ENCODE measurements at places on chromosomes 16 and 17.

DNA sequence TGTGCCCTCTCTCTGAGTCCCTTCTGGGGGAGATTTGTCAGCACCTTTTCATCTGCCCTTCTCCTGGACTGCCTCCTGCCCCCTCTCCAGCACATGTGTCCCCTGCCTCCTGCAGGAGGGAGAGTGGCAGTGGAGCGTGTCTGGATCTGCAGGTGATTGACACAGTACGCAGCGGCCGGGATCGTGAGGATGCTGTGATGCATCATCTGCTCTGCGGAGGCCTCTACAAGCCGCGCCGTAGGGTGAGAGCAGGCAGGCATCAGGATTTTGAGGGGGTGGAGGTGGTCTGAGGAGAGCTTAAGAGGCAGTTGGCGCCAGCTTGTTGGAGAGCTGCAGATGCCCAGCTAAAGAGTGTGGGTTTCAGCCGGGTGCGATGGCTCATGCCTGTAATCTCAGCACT lies 10.9 kb downstream of the SLC9A5 start:
- DNase-seq = no peak

- DNase-seq = no peak
Observed at GRCh38 chr17:37111329-37111728, 162.6 kb downstream of the AATF start.

DNA sequence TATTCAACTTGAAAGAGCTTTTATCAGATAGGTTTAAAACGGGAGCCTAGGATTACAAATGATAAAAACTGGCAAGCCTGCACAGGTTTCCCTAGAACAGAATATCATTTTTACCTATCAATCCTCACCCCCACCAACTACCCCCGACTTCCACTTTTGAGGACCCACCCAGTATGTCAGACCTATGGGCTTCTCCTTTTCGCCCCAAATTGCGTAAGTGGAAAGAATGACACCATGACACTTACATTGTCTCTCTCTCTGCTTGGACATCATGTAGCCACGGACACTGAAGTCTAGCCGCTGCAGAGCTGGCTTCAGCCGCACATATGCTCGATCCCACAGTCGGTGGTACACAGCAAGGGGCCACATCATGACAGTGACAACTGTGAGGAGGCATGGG lies 7.4 kb upstream of the PSMC3IP start:
- DNase-seq = no peak

DNA sequence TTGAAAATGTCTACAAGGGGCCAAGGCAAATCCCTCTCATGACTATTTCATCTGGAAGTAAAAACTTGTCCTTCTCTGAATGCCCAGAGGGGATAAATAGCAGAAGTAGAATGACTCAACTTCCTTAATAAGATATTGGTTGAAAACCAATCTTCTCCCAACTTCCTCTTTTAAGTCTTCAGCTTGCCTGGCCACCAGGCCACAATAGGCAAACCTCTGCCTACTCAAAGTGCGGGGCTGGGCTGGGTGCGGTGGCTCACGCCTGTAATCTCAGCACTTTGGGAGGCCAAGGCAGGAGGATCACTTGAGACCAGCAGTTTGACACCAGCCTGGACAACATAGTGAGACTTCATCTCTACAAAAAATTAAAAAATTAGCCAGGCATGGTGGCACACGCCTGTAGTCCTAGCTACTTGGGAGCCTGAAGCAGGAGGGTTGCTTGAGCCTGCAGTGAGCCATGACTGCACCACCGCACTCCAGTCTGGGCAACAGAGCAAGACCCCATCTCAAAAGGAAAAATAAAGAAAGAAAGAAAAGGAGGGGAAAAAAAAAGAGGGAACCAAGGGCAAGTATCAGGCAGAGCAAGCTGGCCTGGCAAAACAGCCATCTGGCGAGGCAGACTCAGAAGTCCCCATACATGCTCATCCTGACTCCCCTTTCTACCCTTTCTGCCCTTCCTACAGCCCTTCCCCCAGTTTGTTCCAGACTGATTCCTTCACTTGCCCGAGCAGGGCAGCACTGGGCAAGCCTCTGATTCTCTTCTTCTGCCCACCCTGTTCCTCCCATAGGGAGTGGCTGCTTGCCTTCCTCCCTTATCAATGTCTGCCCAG lies 20.6 kb downstream of the MAP3K14 start:
- no peak for DNase-seq

GRCh38 chr16:86814256-86814655 lies 235.9 kb downstream of the FOXL1 start:
- DNase-seq = no peak

DNA sequence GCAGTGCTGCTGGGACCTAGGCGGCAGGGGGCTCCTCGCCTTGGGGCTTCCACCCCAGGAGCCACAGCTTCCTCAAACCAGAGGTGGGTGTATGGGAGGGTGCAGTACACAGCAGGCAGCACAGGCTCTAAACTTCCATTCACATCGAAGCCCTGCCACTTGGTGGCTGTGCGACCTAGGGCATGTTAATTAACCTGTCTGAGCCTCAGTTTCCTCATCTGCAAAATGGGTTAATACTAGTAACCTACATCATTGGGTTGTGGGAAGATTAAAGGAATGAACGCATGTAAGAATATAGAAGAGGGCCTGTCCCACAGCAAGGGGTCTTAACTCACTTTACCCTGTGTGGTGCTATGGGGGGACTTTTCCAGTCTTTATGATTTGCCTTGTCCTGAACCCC lies 26.8 kb upstream of the LHX1 start:
- no peak for DNase-seq

DNA sequence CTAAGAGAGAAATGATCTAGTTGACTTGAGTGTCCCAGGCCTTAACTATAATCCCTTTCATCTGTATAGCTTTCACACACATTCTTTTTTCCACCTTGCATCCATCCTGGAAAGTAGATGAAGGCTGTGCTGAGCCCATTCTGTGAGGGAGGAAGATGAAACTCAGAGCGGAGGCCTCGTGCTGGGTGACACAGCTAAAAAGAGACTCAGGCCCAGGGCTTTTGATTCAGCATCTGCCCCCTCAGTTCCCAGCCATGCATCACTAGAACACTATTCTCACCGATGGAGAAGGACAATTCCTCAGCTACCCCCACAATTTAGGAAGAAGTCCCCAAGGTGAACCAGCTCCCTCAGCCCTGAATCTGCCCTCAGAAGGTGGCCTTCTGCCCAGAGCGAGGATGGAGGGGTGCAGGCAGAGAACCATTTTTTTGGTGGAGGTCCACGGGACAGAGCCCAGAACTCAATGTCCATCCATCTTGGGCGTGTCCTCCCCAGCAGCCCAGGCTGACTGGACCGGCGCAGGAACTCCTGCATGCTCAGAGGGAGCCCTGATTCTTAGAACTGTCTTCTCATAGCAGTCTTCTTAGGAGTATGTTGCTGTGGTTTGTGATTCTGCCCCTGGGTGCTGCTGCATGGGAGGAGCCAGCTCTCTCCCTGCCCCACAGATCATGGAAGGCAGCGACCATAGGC lies 5.8 kb upstream of the MYCBPAP start:
- DNase-seq = no peak

DNA sequence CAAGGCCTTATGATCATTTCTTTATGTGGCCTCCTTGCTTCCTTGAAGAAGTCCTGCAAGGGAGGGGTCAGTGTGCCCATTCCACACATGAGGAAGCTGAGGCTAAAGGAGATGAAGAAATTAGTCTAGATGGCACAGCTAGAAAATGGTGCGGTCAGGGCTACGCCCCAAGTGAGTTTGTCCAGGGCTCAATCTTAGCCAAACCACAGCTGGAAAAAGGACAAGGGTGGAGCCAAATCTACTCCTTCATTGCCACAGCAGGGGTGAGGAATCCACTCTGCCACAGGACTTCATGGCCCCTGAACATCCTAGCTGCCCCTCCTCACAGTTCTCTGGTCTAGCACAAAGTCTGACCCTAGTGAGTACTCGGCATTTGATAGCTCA lies 16.2 kb downstream of the BEAN1 start:
- DNase-seq = no peak

DNA sequence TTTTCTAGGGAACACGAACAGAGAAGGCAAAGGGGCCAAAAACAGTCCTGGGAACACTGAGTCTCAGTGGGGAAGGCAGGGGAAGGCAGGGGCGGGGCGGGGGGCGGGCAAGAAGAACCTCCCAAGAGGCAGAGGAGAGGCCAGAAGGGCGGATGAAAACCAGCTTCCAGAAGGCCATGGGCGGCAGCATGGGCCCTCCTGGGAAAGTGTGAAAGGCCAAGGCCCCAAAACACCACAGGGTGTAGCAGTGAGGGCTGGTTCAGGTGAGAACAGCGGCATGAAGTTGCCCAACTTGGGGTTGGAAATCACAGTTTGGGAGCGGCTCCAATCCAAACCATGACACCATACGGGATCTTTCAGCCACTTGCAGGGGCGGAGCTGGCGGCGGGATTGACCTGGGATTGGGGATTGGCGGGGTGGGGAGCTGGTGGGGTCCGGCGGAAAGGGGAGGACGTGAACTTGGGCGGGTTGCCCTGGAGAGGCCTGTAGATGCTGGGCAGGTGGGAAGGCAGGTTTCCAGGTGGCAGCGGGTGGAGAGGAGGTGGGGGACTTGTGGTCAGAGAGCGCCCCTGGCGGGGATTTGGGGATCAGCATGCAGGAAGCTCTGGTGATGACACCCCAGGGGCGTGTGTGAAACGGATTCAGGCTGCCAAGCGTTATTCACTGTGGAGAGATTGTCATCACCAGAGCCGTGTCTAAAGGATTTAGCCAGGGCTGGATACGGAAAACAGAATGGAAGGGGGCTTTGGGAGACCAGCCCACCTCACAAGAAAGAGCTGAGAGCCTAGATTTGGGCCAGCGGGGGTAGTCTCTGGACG lies 80.9 kb downstream of the ARHGAP23 start:
- DNase-seq = peak; percentile 24

DNA sequence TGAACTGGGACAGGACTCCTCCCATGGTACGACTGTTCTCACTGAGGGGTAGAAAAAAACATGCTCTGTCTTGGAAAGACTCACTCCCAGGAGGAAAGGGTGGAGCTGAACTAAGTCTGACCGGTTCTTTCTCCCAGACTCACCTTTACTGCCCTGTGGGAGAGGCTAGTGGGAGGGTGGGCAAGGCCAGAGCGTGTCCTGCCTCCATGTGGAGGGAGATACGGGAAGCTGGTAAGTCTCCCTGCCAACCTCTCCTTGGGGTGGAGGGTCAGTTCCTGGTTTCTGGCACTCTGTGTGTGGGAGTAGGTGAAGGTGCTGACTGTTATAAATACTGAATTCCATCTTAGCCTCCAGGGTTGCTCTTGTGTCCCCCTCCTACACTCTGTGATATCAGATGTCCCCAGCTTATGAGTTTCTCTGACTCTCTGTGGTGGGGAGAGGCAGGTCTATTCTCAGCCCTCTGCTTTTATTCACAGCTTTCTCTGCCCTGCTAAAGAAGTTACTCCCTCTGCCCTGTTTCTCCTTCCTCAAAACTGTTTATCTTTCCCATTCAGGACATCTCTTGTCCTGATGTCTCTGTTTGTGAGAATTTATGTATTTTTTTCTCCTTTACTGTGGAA lies 26.9 kb upstream of the FAM20A start:
- no peak for DNase-seq

- DNase-seq = no peak
Observed at GRCh38 chr17:50102164-50102991, 7.2 kb downstream of the PDK2 start.

- no peak for DNase-seq
Observed at GRCh38 chr16:89906140-89907025, 12.3 kb upstream of the MC1R start.

GRCh38 chr16:81243942-81244341 lies 5.5 kb downstream of the BCO1 start:
- DNase-seq = no peak

DNA sequence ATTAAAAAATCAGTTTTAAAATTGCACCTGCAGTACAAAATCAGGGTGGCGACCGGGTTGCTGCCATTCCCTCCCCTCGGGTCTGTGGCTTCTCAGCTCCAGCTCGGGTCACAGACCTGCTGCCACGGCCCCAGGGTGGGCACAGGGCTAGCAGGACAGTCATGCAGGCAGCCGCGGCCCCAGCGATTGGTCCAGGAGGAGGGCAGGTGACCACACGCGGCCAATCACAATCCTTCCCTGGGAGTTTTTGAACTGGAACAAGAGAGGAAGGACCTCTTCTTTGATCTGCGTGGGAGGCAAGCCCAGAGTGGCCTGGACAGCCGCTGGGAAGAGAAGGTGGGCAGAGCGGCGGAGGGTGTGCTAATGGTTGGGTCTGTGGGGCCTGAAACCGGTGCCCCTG lies 25.5 kb downstream of the CBFA2T3 start:
- DNase-seq = no peak

GRCh38 chr16:78421181-78421708 lies 321.8 kb downstream of the WWOX start:
- no peak for DNase-seq

GRCh38 chr16:13136901-13137300 lies 235.5 kb downstream of the SHISA9 start:
- DNase-seq = no peak

- no peak for DNase-seq
Observed at GRCh38 chr17:81526662-81527571, 1.3 kb upstream of the FSCN2 start.

GRCh38 chr17:28180449-28180848 lies 138.0 kb downstream of the NLK start:
- DNase-seq = no peak

DNA sequence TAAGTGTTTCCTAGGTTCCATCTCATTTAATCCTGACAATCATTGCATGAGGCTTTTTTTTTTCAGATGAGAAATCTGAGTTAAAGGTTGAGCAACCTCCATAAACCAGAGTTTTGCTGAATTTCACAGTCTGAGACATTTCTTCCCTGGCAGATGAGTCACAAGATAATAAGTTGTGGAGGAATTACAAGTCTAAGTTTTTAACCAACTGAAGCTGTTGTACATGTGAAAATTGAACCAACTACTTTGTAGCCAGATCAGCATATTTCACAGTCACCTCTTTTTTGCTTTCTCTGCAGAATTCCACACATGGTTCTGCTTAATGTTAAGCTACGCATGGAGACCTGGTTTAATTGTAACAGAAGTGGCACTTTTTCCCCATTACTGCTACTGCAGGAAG lies 765.6 kb downstream of the CDH11 start:
- DNase-seq = peak; percentile 82

DNA sequence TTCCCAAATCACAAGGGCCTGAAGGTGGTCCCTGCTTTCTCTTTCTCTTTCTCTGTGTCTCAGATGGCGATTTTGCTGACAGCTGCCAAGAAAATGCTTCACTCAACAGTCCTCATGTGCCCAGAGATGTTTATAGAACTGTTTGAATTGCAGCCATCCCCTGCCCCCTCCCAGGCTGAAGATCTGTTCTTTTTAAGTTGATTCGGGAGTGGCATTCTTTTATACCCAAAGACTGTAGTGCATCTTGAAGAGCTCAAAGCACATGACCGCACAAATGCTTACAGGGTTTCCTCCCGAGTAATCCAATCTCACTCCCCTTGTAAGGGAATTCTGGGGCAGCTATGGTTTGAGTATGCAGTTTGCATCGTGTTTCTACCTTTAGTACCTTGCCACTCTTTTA lies 75.7 kb downstream of the SEC14L1 start:
- no peak for DNase-seq

- peak; percentile 57 for DNase-seq
Observed at GRCh38 chr17:44689477-44690217, at the start of gene CCDC43. Gene CCDC43, minus strand, starts transcription at chr17:44689776. Its CDS starts 23 bp downstream, at chr17:44689753.

Data from SK-N-MC (cell line).